Lung (tissue), 17 donors: ENCODE measurements at places on chromosomes 16 and 17.
A peak's percentile ranks its signal among the peaks of the same experiment; 100 is the strongest.

DNA sequence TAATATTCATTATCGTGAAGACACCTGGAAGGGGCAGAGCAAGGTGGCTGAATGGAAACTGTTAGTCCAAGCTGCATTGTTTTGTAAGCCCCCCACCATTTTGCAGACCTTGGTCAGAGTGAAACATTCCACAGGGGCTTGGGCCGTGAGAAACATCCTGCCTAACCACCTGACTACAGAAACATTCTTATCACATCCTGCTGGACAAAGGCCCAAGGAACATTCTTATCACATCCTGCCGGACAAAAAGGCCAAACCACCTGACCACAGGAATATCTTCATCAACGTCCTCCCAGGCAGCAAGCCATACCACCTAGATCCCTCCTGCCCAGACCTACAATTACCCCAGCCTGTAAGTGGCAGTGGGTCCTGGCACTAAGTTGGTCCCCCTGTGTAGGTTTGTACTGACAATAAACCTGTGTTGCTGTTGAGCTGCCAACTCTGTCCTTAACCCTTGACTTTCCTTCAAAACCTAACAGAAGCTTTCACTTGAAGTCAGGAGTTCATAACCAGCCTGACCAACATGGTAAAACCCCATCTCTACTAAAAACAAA is 19.6 kb downstream of the ATF7IP2 start:
- no peak for DNase-seq

DNA sequence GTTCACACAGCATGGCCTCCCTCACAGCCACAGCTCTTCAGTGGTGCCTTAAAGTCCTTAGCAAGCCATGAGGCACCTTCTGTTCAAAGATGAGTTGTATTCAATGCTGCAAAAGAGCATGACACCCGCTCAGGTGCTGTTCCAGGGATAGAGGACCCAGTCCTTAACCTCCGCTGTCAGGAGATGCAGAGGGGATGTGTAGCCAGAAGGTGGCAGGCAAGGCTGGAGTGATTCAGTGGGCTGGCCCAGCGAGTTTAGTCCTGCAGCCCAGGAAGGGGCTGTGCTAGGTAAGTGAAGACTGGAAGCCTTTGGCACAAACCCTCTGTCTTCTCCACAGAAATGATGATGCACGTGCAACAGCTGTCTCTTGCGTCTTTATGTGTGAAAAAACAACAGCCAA is 25.0 kb upstream of the ADAM11 start:
- DNase-seq, result no peak

- DNase-seq, result no peak
These were observed 51.3 kb upstream of the AMZ2 start for GRCh38 chr17:68196394-68197090.

GRCh38 chr16:66516808-66517585 is 32.9 kb downstream of the TK2 start:
- DNase-seq, result peak; percentile 98

DNA sequence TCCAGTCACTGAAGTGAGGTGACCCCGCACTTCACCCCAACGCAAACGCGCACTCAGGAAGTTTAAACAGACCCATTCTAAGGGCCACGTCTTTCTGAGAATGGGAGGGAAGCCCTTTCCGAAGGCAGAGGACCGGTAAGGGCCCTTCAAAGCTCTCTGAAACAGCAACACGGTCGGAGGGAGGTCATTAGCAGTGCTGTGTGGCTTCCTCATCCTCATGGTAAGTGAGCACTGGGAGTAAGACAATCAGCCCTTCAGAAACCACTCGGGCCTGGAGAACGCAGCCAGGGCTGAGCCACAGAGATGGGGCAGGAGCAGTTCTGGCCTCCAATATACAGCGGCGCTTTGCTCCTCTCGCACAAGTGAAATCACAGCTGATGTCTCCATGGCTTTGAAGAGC is 23.7 kb downstream of the SRL start:
- DNase-seq, result no peak

- no peak for DNase-seq
These were observed 8.6 kb upstream of the CDH1 start for GRCh38 chr16:68728523-68728922.

DNA sequence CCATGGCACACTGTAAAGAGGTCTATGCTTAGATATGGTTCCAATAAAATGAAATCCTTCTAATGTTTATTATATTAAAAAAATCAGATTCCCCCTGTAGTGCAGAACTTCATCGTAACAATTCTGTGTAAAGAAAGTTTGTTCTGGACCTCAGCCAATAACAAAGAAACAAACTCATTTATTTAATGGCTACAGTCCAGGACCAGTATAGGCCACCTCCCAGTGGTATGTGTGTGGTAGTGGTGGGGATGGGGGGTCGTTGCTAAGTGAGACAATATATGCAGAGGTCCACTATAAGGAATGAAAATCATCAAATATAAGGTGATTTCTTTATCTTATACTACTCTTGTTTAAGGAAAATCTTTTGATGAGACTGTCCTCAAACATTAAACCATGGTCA is 136.4 kb downstream of the CDK5R1 start:
- DNase-seq, result peak; percentile 40

- no peak for DNase-seq
These were observed 3.7 kb downstream of the SPATA2L start for GRCh38 chr16:89697616-89698331.

DNA sequence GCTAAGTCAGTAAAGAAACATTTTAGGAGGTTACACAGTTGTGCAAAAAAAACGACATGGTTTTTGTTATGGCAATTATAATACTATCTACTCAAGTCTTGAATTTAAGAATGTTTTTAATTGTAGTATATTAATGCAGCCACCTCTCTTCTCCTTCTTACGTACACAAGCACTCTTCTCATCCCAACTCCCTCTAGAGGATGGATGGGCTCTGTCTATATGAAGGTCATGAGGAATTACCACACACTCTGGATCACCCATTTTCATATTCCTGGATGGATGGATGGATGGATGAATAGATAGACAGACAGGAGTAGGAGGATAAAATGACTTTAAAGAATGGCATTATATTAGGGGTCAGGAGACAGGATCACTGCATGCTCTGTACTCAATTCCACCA is 120.0 kb downstream of the PHKB start:
- DNase-seq, result no peak

DNA sequence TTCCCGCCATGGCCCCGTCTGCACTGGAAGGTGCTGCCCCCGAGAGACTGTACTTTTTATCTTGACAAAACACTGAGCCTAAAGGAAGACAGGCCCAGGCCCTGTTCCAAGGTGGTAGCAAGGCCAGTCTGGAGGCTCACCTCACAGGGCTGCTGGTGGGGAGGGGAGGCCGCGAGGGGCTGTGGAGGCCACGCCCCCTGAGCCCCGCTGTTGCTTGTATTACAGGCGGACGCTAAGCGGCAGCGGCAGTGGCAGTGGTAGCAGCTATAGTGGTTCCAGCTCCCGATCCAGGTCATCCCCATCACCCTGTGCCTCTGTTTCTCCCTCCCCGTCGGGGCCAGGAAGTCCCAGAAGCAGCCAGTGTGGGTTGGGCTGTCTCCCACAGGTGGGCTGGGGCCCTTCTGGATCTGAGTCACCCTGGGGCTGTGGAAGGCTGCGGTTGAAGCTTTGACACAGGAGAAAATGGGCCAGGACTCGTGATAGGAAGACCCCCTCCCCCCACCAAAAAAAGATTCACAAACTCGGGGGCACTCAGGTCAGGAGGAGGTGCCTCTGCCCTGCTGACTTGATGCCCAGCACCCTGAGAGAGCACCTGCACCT is 13.3 kb upstream of the IL17C start:
- DNase-seq, result no peak

GRCh38 chr16:7763111-7763510 is 430.5 kb downstream of the RBFOX1 start:
- no peak for DNase-seq

DNA sequence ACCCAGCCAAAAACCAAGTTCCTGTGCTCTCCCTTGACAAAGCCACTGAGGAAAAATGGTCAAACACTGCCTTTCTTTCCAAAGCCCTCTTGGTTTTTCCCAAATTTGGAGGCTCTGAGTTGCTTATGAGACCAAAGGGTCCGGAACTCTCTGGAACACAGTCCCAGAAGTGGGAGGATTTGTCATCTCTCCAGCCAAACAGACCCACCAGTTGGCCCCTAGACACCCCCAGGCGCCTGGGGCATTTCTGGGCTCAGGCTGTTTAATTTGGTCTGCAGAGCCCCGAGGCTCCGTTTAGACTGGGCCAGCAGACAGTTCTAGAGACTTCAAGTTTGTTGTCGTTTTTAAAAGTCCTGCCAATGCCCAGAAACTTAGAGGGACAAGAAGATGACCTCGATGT is 239.1 kb downstream of the SEC14L1 start:
- DNase-seq, result peak; percentile 56

DNA sequence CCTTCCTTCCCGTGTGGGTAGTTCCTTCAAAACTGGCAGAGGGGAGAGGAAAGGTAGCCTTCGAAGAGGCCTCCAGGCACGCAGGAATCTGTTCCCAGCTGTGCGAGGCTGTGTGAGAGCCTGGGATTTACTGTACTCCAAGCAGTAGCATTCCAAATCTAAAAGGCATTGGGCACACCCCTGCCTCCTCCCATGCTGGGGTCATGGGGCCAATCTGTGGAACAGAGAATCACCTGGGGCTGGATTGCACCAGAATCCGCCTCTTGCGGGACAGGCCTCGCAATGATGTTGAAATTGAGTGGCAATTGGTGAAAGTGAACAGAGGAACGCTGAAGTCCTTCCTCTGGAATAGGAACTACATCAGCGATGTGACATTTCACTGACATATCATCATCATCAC is 72.5 kb upstream of the IRX3 start:
- no peak for DNase-seq

- DNase-seq, result no peak
These were observed 4.9 kb downstream of the CD300A start for GRCh38 chr17:74471341-74471740.

DNA sequence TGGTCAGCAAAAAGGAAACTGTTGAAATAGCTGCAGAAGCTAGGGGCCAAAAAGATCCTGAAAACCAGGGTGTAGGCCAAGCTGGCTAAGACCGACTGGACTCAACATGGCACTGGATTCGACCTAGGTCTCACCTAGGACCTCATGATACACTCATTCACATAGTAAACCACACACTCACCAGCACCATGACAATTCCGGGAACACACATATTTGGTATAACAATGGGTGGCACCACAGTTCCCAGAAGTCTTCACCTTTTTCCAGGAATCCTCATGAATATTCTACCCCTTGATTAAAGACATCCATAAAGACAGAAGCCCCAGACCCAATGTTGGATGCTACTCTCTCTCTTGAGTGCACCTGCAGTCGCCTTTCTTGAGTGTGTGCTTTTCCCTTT is 460.1 kb downstream of the TMEM114 start:
- DNase-seq, result no peak

GRCh38 chr17:74994440-74994839 is 7.0 kb downstream of the CDR2L start:
- no peak for DNase-seq
